ENCODE measurements at places on chromosomes 16 and 17. TPM values are rescaled to one million over a fixed set of nuclear protein-coding genes. Genes with fewer than 3 reads are reported as not detected.

SLC9A5 gene
- 1.0 TPM for total RNA-seq

UMOD gene
- not detected for total RNA-seq

HSPB9 gene
- not detected for total RNA-seq

KRTAP4-11 gene
- total RNA-seq, result not detected

KLHL10 gene
- total RNA-seq, result 0.16 TPM

TNFRSF17 gene
- not detected for total RNA-seq

SLC16A6 gene
- 8.7 TPM for total RNA-seq

HOXB3 gene
- 0.22 TPM for total RNA-seq

SCNN1B gene
- 0.66 TPM for total RNA-seq

HSF4 gene
- total RNA-seq, result 33.2 TPM

KRTAP2-2 gene
- total RNA-seq, result not detected

ABCA8 gene
- 66.8 TPM for total RNA-seq

CACNA1H gene
- 26.6 TPM for total RNA-seq

PDP2 gene
- total RNA-seq, result 12.7 TPM

Data from camera-type eye (tissue), 1 donor.